ENCODE measurements at places on chromosomes 13 and 19.

DNA sequence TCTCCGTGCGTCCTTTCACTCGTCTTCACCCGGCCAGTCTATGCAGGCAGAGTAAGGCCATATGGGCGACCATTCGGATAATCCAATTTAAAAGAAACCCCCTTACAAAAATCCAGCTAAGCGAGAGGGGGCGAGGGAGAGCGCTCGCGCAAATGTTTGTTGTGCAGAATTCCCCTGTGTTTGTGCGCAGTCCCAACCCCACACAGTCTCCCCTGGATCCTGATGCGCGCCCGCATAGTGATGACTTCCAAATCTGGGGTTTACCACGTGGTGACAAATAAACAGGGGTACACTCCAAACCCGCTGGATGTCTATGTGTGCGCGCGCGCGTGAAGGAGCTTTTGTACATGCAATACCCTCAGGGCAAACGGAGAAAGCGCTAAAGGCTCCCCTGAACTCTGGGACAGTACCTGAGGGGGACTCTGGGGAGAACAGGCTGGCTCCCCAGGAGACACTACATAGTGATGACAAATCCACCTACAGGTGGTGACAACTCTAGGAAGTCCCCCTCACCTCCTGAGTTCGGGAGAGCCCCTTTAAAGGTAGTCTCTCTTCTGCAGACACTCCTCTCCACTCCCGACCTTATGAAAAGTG is 8.5 kb downstream of the SOX21 start:
- DNase-seq, result peak; percentile 14

GRCh38 chr13:21546372-21546771 is 57.6 kb downstream of the MICU2 start:
- no peak for DNase-seq

DNA sequence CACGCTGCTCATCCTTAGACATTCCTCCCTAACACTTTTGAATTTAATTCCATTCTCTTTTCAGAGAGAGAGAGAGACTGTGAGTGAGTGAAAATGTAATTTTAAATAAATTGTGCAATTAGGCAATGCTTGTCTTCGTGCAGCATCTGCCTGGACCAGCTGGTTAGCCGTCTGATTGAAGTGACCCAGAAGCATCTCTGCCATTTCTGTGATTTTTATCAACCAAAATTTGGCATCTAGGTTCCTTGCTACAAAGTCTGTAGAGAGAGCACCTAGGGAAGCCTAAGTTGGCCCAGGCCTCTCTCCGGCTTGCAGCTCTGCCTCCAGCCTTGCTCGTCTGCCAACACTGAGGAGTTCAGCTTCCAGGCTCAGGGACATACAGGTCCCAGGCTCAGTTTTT is 138.6 kb upstream of the GPR12 start:
- no peak for DNase-seq

GRCh38 chr13:84211048-84211447 is 328.8 kb upstream of the SLITRK1 start:
- DNase-seq, result no peak

DNA sequence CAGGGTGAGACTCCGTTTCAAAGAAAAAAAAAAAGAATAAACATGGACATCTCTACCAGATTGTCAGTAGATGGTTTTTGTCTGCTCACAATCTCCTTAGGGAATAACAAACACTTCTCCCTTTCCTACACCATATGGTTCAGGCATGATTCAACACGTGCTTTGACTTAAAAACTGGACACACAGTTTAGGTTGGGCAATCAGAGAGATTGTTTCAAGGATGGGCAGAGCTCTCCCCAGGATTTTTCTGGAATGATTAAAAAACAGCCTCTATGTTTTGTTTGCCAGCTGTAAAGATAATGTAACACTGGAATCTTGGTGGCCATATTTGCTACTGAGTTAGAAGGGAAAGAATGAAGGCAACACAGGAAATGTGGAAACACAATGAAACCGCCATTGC is 150.1 kb upstream of the TSC22D1 start:
- no peak for DNase-seq

GRCh38 chr19:28396287-28396831 is 816.6 kb downstream of the UQCRFS1 start:
- DNase-seq, result no peak

- DNase-seq, result no peak
Observed at GRCh38 chr13:42808341-42808940, 27.1 kb downstream of the FAM216B start.

DNA sequence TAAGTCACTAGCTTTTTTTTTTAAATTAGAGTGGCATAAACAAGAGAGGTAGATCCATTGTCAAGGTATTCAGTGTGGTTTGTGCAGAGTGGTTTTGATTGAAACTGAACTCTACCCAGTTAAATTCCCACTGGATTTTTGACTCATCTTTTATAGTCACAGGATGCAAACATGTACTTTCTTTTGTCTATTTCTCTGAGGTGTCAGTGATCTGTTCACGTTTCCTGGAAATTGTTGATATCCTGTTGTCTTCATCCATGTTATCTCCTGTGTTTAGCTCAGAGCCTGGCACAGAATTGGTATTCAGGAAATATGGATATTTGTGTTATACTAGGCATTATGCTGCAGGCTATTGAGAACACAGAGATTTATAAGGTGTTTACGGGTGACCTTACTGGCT is 119.7 kb downstream of the PCCA start:
- no peak for DNase-seq

GRCh38 chr13:58025821-58026220 is 394.3 kb downstream of the PCDH17 start:
- DNase-seq, result no peak

- DNase-seq, result no peak
Observed at GRCh38 chr19:55333870-55334269, 5.8 kb upstream of the KMT5C start.

GRCh38 chr19:1169921-1170885 is 3.9 kb downstream of the SBNO2 start:
- DNase-seq, result peak; percentile 14

DNA sequence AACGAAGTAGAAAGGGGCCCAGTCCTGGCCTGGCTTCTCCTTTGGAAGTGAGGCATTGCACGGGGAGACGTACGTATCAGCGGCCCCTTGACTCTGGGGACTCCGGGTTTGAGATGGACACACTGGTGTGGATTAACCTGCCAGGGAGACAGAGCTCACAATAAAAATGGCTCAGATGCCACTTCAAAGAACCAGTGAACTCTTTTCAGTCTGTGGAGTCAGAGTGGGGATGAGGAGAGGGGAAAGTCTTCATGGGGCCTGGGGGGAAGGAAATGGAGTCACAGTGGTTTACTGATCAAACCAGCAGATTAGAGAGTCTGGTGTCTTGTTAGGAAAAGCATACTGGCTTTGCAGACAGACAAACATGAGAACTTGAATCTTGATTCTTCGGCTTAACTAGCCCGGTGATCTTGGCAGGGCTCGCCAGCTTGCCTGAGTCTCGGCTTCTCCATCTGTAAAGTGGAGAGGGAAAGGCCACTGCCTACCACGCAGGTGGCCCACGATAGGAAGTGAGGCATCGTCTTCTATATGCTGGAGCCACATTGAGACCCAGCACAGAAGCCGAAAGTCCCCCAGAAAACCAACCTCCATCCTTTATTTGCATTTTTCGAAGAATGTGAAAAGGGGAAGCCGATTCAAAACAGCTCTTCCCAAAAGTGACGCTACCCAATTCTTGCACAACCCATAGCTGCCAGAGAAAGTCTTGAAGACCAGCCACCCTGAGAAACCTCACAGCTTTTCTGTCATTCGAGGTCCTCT is at the start of gene FFAR1:
Gene FFAR1, plus strand, starts transcription at position 732 of the 759 bp plus-strand sequence. CDS start 3,650 bp downstream, outside the sequence.
- no peak for DNase-seq

DNA sequence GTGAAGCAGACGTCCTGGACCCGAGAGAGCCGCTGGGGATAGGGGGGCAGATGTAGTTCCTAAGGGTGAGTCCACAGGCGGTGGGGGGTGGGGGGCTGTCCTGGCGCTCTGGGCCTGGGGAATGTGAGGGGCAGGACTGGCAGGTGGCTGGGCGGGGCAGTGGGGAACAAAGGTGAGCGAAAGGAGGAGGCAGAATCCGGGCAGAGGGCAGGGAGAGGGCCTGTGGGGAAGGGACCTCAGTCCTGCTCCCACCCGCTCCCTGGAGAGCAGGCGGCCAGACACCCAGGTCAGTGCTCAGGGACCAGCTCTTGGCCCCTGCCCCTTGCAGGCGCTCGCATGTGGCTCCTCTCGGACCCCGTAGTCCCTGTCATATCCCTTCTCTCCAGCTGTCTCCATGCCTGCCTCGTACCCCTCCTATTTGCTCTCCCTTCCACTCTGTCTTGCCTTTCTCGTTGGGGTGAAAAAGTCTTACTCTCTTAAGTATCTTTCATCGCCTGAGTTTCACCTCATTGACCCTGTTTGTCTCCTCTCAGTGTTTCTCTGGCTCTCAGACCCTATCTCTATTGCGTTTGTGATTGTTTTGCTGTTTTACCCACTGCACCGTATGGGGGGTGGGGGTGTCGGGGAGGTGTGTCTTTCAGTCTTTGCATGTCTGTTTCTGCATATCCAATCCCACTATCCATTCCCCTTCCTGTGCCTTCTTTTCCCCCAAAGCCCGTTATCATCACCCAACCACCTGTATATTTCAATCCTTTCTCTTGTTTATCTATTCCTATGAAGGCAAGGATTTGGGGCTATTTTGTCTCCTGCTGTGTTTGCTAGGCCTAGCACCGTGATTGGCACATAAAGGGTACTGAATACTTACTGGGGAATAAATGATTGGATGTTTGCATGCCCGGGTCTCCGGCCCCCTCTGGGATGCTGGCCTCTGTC is 5.8 kb downstream of the SPHK2 start:
- no peak for DNase-seq

DNA sequence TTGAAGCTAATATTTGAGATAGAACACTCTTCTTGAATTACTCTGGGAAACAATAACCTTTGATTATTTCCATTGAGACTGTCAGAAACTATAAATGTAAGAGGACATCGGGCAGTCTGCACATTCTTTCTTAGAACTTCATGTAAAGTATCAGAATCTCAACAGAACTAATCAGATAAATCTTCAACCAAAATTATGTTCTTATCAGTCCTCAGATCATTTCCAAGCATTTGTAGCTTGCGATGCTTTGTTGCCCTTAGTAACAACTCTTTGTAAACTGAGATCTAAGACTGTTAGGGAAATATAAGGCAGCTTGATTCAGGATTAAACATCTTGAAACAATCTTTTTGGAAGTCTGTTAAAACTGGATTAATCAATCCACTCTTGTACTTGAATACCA is 70.3 kb downstream of the FNDC3A start:
- DNase-seq, result no peak

DNA sequence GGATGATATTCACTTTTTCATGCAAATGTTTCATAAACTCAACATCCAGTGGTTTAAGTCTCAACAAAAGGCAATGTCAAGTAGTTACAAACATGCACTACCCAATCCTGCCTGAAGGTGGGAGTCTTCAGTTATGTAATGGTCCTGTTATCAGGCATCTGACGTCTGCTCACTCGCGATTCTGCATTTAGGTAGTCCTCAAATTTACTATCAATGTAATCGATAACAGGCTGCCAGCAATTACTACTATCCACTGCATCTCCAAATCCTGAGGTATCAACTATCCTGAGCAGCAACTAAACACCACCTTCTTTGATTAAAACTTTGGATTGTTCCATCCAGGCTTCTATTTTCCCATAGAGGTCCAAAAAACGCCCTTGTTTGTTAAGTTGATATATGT is 51.2 kb downstream of the NLRP12 start:
- DNase-seq, result peak; percentile 78

DNA sequence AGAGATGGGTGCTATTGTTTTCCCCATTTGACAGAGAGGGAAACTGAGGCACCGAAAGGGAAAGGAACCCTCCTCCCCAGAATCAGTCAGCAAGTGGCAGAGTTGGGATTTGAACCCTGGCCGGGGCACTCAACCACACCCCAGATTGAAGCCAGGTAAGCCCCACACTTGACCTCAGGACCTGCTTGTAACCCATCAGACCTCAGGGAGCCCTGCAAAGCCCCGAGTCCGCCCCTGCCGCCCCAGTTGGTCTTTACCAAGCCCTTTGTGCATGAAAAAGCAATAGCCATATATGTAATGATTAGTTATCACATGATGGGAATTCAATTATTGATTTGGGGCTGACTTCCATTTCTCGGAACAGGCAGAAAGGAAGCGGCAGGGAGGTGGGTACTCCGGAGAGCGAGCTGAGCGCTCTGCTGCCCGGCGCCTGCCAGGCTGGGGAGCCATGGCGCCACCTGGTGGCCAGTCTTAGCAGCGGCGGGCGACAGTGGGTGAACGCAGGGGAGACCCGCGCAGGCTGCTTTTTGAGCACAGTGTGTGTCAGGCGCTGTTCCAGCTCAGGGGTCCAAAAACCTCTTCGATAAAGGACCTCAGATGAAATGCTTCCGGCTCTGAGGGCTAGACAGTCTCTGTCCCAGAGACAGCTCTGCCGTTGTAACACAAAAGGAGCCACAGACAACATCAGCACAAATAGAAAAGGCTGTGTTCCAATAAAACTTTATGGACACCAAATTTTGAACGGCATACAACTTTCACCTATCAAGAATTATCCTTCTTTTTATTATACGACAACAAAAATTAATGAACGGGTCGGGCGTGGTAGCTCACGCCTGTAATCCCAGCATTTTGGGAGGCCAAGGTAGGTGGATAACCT is 82.9 kb upstream of the CACNA1A start:
- peak; percentile 90 for DNase-seq

GRCh38 chr19:54339646-54340358 is 840 bp upstream of the LILRA4 start:
- no peak for DNase-seq

DNA sequence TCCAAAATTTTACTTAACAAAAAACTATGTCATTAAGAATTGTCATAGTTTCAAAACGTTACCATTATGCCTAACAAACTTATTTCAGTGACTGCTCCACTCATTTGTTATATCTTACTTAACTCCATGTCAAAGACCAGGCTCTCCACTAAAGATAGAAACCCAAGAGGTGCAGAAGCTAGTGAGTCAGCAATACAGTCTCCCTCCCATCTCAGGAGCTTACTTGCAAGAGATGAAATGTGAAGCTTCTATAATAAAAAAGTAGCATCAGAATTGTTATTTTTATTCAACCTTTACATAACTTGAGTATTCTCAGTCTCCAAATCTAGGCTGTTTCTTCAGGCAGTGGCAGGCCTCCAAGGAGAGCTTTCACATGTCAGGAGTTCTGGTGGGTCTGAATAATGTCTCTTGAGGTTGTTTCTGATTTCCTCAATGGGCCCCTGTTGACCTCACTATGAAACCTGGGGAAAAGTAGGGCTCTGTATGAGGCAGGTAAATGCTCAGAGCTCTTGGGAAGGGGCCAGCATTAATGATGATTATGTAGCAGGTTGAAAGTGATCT is 242.0 kb downstream of the NDFIP2 start:
- DNase-seq, result no peak
